ENCODE measurements at places on chromosomes 5 and 9.

GRCh38 chr5:149581931-149582768, 852 bp downstream of the ARHGEF37 start:
- DNase-seq = no peak

GRCh38 chr9:112285056-112285455, 48.4 kb downstream of the PTBP3 start:
- no peak for DNase-seq

DNA sequence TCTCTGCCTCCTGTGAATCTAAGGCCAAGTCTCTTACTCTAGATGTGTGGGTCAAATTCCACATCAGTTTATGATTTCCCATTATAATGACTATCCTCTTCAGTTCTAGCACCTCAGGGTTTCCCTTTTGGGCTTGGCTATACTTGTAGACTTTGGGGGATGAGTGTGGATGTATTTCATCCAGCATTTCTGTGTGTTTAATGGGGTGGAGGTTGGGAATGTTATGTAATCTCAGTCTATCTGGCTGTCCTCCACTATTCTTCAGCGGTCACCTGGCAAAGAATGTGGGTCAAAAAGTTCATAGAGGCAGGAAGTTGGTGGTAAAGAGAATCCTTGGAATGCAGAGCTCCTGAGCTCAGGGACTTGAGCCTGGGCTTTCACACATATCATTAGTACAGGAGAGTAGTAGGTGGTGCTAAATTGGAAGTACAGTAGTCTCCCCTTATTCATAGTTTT, 64.9 kb downstream of the CFAP95 start:
- DNase-seq = peak; percentile 32

DNA sequence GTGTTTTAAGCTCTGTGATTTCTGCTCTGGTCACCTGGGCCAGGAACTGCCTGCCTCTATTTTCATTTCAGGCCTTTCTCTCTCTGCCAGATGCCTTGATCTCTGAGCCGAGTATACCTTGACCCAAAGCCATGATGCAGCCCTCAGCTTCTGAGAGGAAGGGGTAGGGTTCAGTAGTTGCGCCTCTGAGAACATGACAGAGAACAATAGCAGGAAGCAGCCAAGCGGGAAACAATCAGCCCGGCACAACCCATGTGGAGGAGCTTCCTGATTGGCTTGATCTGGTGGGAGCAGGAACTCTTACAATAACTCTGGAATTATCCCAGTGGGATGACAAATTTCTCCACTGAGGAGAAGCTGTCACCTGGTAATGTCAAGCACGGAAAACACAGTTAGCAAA, 127.4 kb downstream of the PALM2AKAP2 start:
- DNase-seq = no peak

DNA sequence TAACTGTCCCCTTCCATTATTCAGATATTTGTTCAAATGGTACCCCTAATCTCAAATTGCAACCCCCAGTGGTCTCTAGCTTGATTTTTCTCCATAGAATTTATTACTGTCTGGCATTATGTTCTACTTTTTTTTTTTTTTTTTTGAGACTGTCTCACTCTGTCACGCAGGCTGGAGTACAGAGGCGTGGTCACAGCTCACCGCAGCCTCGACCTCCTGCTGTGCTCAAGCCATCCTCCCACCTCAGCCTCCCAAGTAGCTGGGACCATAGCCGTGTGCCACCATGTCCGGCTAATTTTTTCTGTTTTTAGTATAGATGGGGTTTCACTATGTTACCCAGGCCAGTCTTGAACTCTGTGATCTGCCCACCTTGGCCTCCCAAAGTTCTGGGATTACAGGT, 2.0 kb upstream of the REEP5 start:
- DNase-seq = no peak

DNA sequence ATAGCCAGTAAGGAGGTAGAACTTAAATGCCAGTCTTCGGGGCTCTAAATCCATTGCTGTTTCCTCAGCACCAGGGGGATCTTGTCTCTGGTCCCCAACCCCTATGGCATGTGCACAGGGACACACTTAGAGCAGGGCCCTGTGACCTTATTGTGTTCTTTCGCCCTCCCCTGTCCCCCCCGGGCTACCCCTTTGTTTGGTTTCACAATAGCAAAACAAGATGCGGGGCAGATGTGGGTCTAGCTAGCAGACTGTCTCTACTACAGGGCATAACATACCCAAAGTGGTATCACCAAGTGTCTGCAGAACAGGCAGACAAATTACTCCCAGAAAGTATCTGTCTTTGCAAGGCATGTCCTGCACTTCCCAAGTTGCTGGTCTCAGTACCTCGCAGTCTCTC, 2.1 kb downstream of the FBLL1 start:
- DNase-seq = no peak

GRCh38 chr5:42806004-42806700, 5.5 kb downstream of the SELENOP start:
- no peak for DNase-seq

GRCh38 chr9:136522314-136523237, 23.3 kb downstream of the NOTCH1 start:
- no peak for DNase-seq

DNA sequence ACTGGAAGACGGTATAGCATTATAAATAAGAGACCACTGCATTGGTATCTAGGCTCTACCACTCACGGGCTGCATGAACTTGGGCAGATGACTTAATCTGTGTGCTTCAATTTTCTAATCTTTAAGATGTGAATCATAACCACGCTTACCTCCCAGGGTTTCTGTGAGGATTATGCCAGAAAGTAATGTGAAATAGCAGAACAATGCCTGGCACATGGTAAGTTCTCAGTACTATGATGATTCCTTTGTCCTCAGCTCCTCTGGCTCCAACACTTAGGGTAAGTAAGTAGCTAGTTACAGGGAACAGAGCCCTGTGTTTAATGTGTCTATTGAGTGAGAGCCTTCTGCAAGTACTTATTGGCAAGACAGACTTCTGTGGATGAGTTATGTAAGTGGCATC, 31.1 kb downstream of the POU4F3 start:
- DNase-seq = no peak

GRCh38 chr5:128405159-128405558, 132.9 kb downstream of the FBN2 start:
- DNase-seq = no peak

DNA sequence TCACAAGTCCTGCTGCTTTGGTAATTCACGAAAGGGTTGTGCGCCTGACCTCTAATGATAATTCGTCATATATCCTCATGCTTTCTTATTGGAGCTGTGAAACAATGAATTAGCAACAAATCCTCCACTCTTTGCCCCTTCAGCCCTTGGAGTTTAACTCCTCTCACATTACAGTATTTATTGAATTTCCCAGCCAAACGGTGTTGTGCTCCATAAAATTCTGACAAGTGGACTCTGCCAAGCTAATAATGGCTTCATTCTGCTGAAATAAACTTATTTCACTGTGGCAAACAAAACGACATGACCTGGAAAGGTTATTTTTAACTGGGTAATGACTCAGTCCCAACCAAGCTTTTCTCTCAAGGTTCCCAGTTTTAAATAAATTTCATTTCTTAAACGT, 984.4 kb upstream of the DMAC1 start:
- DNase-seq = no peak

- DNase-seq = no peak
Observed at GRCh38 chr5:126253406-126253805, 169.8 kb upstream of the GRAMD2B start.

GRCh38 chr5:6823996-6824395, 110.8 kb downstream of the TENT4A start:
- no peak for DNase-seq

GRCh38 chr9:133777068-133777791, 39.1 kb upstream of the SARDH start:
- no peak for DNase-seq

DNA sequence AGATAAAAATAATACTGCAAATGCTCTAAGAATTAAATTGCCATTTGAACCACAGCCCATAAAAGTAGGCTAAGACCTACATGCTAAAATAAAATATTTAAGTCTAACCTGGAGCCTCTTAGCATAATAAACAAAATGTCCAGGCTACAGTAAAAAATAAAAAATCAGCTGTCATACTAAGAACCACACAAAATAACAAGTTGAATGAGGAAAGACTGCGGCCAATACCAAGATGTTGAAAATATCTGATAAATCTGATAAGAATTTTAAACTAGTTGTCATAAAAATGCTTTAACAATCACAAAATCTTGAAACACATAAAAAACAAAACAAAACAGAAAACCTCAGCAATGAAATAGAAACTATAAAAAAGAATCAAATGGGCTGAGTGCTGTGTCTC, 336.9 kb upstream of the MSX2 start:
- DNase-seq = no peak

GRCh38 chr5:129204525-129204924, 110.0 kb downstream of the ISOC1 start:
- no peak for DNase-seq

- DNase-seq = peak; percentile 16
Observed at GRCh38 chr5:80255431-80255810, 427 bp downstream of the SERINC5 start.

DNA sequence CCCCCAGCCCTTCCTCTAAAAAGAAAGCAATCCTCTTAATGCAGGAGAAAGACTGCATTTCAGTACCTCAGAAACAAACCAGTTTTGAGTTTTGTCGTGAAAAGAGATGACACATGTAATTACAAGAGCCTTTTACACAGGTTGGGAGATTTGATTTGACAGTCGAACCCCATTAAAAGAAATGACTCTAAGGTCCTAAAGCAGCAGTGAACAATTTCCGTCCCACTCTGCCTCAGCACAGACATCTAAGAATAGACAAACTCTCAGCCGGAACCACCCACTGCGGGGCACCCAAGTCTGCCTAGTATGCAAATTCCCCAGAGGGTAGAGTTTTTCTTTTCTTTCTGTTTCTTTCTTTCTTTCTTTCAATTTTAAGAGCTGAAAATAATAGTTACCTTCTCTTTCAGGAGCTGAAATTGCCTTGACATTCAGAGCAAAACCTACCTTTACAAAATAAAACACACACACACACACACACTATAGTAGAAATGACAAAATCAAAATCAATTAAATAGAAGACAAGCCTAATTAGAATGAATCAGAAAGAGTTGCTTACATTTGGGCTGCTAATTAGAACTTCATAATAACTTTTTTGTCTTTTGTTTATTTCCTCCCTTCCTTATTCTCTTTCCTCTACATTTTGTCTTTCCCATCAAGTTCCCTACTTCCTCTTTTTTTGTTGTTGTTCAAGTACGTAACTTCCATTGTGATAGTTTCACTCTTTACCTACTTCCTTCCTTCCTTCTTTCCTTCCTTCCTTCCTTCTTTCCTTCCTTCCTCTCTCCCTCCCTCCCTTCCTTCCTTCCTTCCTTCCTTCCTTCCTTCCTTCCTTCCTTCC, 65.1 kb downstream of the BASP1 start:
- no peak for DNase-seq

GRCh38 chr5:151718153-151718552, 31.4 kb upstream of the SPARC start:
- DNase-seq = no peak

DNA sequence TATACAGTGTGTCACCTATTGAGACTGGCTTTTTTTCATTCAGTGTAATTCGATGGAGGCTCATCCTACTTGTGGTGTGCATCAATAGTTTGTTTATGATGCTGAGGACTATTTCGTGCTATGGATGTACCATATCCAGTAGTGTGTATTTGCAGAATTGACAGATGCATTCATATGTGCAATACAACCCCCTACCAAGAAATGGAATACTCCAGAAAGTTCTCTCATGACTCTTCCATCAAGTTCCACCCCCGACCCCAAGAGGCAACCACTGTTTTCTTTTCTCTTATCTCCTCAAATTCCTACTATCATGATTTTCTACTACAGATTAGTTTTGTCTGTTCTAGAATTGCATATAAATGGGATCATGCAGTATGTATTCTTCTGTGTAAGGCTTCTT, 21.9 kb downstream of the FBXO10 start:
- no peak for DNase-seq

DNA sequence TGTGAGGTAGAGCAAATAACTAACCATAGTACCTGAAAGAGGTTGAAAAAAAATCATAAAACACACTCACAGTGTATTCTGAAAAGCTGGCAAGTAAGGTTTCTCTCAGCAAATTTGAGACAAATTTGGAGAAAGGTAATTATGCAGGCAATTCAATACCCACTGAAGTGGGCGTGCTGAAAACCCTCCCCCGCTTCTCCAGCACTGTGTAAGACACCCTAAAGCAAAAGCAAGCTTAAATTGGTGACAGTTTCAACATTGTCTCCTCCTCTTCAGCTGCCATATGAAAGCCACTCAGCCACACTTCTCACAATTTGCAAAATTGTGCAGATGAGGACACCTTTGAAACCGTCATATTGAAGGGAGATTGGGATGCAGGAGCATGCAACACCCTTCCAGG, 322.3 kb upstream of the CDH6 start:
- DNase-seq = no peak

GRCh38 chr5:129465776-129466344, 5.8 kb downstream of the ADAMTS19 start:
- DNase-seq = no peak

GRCh38 chr9:98185611-98186171, 6.7 kb downstream of the CORO2A start:
- DNase-seq = no peak

DNA sequence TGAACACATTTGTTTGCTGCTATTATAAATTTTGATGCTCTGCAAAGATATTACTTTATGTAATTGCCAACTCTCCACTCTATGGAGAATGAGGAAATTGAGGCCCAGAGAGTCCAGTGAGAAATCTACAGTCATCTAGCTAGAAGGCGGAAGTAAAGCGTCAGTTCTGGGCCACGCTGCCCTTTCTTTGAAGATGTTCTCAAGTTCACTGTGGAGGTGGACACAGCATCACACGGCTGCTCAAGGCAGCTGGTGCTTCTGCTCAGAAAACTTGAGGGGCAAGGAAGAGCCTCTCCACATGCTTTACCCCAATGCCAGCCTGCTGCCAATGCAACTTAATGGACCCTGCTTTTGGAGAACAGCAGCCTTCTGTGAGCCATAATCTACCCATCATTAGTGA, 96.3 kb downstream of the TTLL11 start:
- DNase-seq = no peak

DNA sequence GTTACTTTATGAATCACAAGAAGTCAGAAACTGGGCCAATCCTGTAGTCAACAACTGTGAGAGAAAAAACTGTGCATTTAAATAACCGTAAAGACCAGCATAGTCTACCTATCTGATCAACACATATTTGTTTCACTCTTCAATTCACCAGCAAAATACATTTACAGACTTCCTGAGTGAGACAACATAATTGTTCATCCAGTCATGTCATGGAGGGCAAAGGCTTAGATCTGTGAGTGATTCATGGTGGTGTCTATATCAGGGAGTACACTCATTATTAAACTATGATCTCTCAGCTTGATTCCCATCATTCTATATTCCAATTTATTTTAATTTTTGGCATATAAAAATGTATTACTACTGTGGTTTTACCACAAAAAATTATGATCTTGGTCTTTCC, 694.6 kb downstream of the DNAH5 start:
- DNase-seq = no peak

DNA sequence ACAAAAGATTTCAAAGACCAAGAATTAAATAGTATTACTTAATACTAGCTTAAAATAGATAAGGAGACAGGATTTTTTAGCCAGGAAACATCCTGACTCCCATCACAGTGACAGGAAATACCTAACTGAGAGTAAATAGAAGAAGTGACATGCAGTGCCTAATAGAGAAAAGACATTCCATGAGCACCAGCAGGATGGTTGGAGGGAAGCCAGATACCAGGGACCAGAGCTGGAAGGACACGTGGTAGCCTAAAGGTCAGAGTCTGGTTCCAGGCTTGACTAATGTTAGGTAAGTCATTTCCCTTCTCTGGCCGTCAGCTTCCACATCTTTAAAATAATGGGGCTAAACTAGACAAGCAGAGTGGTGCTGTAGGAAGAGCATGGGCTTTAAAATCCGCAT, 41.6 kb downstream of the CDK5RAP2 start:
- no peak for DNase-seq
